ENCODE measurements at places on chromosomes 7 and 10. TPM values are rescaled to one million over a fixed set of nuclear protein-coding genes. Genes with fewer than 3 reads are reported as not detected.

The LMTK2 gene
- total RNA-seq, result 17.6 TPM

The SCART1 gene
- total RNA-seq, result 12.1 TPM

The C10orf71 gene
- not detected for total RNA-seq

The GSTO2 gene
- 2.8 TPM for total RNA-seq

The CFAP70 gene
- total RNA-seq, result 3.4 TPM

The WDR86 gene
- total RNA-seq, result not detected

The SEC24C gene
- 55.7 TPM for total RNA-seq

The SPOCK2 gene
- 3.5 TPM for total RNA-seq

The ADCY1 gene
- total RNA-seq, result 0.85 TPM

The CTBP2 gene
- 62.8 TPM for total RNA-seq

The ZNF804B gene
- not detected for total RNA-seq

The GPR141 gene
- 2.0 TPM for total RNA-seq

The CEP41 gene
- 8.7 TPM for total RNA-seq

The TRIL gene
- total RNA-seq, result 2.6 TPM

The AMPH gene
- total RNA-seq, result 5.9 TPM

The TMEM213 gene
- not detected for total RNA-seq

The PTER gene
- total RNA-seq, result 11.2 TPM

The PITX3 gene
- not detected for total RNA-seq

The TACR2 gene
- total RNA-seq, result 0.27 TPM

The MSMB gene
- not detected for total RNA-seq

The RSPH10B gene
- total RNA-seq, result not detected

The EBLN1 gene
- total RNA-seq, result not detected

The PNLIPRP1 gene
- 0.99 TPM for total RNA-seq

The AS3MT gene
- 5.6 TPM for total RNA-seq

The CASP2 gene
- total RNA-seq, result 12.3 TPM

The GRID1 gene
- total RNA-seq, result 0.85 TPM

The CCDC146 gene
- 12.1 TPM for total RNA-seq

The ITPRID1 gene
- not detected for total RNA-seq

The TSPAN15 gene
- 9.9 TPM for total RNA-seq

The ICA1 gene
- total RNA-seq, result 6.6 TPM

The CDC14C gene
- total RNA-seq, result not detected

The MEOX2 gene
- total RNA-seq, result 9.5 TPM

The MTERF1 gene
- 13.3 TPM for total RNA-seq

The AHCYL2 gene
- 28.3 TPM for total RNA-seq

The RGS10 gene
- total RNA-seq, result 33.2 TPM

The TIMM23 gene
- 51.5 TPM for total RNA-seq

The GRB10 gene
- total RNA-seq, result 104 TPM

The PRRT4 gene
- 2.2 TPM for total RNA-seq

The FGFBP3 gene
- total RNA-seq, result 0.81 TPM

The KLF6 gene
- 201 TPM for total RNA-seq

The CHST3 gene
- 54.4 TPM for total RNA-seq

The UCN3 gene
- total RNA-seq, result not detected

The HMX3 gene
- not detected for total RNA-seq

The DCLRE1A gene
- total RNA-seq, result 3.2 TPM

The RBM20 gene
- total RNA-seq, result 13.9 TPM

The NPY4R gene
- total RNA-seq, result not detected

The ASZ1 gene
- not detected for total RNA-seq

The CRTAC1 gene
- total RNA-seq, result 4.3 TPM

The ANKRD61 gene
- not detected for total RNA-seq

The CLDN3 gene
- total RNA-seq, result not detected

The SEMA4G gene
- total RNA-seq, result 3.5 TPM

The VWDE gene
- total RNA-seq, result 0.14 TPM

The PNLIPRP2 gene
- total RNA-seq, result not detected

The AGAP3 gene
- total RNA-seq, result 62.8 TPM

The HMX2 gene
- not detected for total RNA-seq

The NUDT1 gene
- 15.2 TPM for total RNA-seq

The LYZL1 gene
- total RNA-seq, result not detected

The SLC26A3 gene
- total RNA-seq, result not detected

The INHBA gene
- 24.0 TPM for total RNA-seq
